ENCODE measurements at places on chromosomes 16 and 17.

DNA sequence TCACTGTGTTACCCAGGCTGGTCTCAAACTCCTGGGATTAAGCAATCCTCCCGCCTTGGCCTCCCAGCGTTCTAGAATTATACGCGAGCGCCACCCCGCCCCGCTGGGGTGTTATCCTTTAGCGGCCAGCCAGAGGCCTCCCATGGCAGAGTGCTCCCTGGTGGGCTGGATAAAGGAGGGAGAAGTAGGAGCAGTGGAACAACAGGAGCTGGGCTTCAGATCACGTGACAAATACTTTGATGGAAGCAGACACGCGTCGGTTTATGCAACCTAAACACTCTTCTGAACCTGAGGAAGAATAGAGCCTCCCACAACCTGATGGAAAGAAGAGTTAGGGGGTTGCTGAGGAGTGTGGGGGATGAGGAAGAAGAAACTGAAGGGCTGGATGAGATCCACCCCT lies 2114.0 kb downstream of the TP53TG3F start:
- no peak for DNase-seq

- no peak for DNase-seq
Measured at GRCh38 chr16:86185089-86185488, 286.1 kb downstream of the IRF8 start.

GRCh38 chr16:57384248-57385070 lies 12.2 kb downstream of the CX3CL1 start:
- no peak for DNase-seq

DNA sequence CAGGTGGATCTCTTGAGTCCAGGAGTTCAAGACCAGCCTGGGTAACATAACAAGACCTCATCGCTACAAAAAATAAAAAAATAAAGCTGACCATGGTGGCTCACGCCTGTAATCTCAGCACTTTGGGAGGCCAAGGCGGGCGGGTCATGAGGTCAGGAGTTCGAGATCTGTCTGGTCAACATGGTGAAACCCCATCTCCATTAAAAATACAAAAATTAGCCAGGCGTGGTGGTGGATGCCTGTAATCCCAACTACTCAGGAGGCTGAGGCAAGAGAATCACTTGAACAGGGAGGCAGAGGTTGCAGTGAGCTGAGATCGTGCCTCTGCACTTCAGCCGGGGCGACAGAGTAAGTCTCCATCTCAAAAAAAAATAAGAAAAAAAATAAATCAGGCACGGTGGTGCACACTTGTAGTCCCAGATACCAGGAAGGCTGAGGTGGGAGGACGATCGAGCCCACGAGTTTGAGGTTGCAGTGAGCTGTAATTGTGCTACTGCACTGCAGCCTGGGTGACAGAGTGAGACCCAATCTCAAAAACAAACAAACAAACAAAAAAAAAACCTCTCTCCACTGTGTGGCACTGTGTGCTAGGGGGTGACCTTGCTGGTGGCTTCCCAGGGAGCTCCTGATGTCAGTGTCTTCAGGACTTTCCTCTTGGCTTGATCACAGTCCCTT lies 19.8 kb upstream of the MAPK3 start:
- no peak for DNase-seq

GRCh38 chr17:2070241-2071023 lies 15.5 kb downstream of the HIC1 start:
- DNase-seq: no peak

- no peak for DNase-seq
Measured at GRCh38 chr17:63398680-63399079, 47.4 kb downstream of the CYB561 start.
